ENCODE measurements at places on chromosomes 1 and 21.

DNA sequence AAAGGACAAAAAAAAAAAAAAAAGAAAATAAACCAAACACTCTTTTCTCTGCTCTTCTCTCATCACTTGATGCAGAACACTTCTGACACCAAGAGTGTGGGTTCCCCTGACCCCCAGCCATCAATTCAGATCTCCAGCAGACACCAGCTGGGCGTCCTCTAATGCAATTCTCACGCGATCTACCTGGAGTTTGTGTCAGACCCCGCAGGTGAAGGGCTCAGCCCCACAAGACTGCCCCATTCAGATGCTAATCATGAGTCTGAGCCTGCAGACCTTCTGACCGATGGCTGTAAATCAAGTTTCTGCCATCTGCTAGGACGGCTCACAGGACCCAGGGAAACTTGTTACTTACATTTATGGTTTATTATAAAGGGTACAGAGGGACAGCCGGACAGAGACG, 133.6 kb upstream of the C1orf174 start:
- DNase-seq: no peak

DNA sequence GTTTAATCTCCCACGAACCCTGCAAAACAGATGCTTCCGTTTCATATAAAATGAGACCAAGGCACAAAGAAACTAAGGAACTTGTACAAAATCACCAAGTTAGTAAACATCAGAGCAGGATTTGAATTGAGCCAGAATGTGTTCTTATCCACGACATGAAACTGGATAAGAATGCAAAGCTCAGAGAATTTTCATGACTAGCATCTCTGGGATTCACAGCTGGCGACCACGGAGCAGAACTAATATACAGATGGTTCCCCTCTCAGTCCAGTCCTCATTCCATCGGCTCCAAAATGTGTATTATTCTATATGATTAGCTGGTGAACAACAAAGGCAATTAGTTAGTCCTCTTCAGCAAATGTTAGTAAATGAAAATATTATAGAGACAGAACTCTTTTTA, 72.3 kb upstream of the ERG start:
- DNase-seq: no peak

GRCh38 chr1:198747127-198747526, 108.3 kb downstream of the PTPRC start:
- no peak for DNase-seq

DNA sequence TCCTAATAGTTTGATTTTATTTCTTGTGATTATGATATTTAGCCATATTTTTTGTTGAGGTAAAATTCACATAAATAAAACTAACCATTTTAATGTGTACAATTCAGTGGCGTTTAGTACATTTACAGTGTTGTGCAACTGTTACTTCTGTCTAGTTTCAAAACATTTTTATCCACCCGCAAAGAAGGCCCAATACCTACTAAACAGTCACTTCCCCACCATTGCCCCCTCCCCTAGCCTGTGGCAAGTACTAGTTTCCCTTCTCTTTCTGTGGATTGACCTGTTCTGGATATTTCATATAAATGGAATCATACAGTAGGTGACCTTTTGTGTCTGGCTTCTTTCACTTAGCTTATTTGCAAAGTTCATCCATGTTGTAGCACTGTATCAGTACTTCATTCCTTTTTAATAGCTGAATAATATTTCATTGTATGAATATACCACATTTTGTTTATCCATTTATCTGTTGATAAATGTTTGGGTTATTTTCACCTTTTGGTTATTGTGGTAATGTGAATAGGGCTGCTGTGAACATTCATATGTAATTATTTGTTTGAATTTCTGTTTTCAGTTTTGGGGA, 4.1 kb downstream of the FLVCR1 start:
- DNase-seq: no peak

GRCh38 chr1:201381130-201381529, 3.6 kb upstream of the TNNT2 start:
- DNase-seq: no peak

GRCh38 chr1:71492298-71493041, 411.6 kb upstream of the ZRANB2 start:
- DNase-seq: no peak

DNA sequence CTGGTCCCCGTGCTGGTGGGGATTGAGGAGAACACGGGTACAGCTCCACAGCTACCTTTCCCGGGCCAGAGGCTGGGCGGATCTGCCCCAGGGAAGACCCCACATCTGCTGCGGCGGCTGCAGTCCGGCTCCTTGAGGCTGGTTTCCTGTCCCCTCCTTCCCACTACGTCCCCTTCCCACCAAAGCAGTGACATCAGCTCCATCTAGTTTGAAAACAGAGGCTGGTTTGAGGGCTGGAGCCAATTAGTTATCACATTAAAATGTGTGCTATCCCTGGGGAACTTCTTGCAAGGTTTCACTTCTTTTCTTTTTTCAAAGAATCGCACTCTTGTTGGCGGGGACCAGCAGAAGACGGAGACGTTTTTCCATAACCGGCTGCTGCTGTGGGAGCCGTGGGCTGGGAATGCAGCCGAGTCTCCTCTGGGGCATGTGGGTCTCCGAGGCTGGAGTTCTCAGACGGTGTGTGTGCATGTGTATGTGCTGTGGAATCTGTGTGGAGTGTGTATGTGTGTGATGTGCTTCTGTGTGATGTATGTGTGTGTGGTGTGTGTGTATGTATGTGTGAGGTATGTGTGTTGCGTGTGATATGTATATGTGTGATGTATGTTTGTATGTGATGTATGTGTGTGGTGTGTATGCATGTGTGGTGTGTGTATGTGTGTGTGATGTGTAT, 8.9 kb upstream of the PCBP3 start:
- no peak for DNase-seq

DNA sequence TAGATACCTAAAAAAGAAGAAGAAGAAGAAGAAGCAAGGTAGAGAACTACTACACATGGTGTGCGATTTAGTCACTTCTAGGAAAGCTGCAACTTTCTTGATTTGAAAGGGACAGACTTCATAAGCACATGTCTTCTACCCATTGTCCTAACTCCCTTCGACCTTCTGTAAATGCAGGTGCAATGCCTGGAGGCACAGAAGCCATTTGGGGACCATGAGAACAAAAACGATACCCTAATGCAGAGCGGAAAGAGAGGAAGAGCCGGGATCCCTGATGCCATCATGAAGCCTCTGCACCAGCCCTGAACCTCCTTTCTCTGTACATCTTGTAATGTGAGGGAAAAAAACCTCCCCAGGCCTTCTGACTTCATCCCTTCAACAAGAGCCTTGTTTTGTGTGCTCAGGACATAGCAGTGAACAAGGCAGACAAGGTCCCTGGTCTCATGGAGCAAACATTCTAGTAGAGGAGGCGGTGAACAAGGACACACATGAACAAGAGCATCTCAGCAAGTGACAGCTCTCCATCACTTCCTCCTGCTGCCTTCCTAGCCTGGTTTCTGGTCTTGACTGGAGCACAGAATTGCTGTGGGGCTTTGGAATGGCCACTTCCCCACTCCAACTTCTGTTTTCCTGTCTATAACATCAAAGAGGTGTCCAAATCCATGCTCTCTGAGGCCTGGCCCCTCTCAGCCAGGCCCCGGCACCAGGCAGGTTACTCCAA, 5.5 kb upstream of the LAPTM5 start:
- DNase-seq: no peak

DNA sequence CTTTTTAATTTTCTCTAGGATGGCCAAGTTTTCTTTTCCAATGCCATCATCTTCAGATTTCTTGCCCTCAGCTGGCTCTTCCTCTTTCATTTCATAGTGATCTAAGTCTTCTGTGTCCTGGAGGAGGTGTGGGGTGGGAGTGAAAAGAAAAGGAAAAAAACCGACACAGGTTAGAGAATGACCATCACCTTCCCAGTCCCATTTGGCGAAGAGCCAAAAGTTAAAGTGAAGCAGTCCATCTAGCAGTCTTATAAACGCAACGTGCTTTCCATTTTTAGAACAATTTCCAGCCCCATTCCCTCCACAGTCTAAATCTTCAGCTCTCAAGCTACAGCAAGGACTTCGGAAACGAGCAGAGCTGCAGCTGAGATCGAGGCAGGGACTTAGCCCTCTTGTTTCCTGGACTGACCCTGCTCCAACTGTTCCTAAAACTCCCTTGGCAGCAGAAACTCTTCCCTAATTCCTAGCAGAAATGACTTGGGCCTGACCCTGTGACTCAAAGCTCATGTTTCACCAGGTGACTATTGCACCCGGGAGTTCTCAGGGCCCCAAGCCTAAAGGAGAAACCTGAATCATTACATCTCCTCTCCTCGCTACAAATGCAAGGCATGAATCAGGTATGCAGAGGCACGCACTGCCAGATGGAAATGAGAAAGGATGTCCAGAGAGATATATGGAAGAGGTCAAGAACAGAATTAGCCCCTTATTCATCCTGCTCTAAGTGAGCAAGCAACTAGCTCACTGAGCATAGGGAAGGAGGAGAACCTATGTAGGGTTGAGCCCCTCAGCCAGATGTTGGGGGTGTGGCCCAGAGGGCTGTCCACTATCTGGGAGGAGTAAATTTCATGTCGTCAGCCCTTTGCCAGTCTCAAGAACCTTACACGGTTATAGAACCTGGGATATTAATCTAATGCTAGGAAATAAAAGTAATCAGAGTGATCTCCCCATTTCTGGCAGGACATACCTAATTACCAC, 5.1 kb downstream of the UBE2Q1 start:
- no peak for DNase-seq

- no peak for DNase-seq
These were observed 10.3 kb downstream of the PRRX1 start for GRCh38 chr1:170674239-170674638.

DNA sequence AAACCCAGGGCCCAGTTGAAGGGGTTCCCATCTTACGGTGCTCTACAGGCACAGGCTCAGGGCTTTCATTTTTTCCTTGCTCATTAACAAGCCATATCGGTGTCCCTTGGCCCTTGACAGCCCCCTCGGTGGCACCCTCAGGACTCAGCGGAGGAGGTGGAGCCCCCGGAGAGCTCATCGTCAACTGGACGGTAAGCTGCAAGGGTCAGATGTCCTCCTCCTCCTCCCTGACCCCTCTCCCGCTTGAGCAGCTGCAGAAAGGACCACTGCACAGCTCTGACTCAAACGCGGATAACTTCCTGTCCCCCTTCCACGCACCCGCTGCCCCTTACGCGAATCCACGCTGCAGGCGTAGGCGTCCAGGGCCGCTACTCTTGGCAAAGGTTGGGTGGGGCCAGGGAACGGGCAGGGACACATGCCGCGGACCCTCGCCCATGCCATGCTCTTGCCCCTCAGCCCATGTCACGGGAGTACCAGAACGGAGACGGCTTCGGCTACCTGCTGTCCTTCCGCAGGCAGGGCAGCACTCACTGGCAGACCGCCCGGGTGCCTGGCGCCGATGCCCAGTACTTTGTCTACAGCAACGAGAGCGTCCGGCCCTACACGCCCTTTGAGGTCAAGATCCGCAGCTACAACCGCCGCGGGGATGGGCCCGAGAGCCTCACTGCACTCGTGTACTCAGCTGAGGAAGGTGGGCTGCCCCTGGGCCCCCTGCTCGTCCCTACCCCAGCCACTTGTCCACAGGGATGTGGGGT, 14.7 kb downstream of the TMEM81 start:
- no peak for DNase-seq

GRCh38 chr1:197981561-197981960, 64.4 kb downstream of the LHX9 start:
- DNase-seq: no peak

DNA sequence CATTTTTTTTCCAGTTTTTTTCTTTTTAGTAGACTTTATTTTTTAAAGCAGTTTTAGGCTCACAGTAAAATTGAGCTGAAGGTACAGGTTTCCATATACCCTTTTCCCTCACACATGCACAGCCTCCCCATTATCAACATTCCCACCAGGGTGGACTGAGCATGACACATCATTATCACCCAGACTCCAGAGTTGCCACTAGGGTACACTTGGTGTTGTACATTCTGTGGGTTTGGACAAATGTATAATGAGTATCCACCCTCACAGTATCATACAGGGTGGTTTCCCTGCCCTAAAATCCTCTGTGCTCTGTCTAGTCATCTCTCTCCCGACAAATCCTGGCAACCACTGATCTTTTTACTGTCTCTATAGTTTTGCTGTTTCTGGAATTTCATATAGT, 3.0 kb upstream of the AIM2 start:
- DNase-seq: no peak

- DNase-seq: no peak
These were observed 33.9 kb upstream of the TSNAX start for GRCh38 chr1:231494439-231495110.

- DNase-seq: no peak
These were observed 2.8 kb upstream of the CD1D start for GRCh38 chr1:158177700-158178450.

DNA sequence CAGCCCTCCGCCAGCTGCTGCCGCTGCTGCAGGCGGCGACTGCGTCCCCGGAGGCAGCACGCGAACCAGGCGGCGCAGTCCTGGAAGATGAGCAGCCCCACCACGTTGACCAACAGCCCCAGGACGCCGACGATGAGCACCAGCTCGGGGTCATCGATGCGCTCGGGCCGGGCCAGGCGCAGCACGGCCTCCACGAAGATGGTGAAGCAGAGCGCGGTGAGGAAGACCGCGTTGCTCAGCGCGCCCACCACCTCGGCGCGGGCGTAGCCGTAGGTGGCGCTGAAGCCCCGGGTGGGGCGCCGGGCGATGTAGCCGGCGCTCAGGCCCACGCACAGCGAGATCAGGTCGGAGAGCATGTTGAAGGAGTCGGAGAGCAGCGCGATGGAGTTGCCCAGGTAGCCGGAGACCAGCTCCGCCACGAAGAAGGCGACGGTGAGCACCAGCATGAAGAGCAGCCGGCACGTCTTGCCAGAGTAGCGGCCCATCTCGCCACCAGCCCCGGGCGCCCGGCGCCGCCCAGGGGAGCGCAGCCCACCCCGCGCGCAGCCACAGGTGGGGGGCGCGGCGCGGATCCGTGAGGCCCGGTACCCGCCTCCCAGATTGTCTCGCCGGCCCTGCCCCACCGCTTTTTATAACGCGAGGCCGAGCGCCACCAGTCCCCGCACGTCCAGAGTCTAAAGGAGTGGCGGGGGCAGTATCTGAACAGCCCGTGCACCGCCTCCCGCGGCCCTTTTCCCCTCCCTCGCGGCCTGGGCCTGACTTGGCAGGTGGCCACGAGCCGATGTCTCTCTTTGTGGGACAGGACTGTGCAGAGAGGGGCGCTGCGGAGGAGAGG, at the start of gene SLC30A10:
Gene SLC30A10 (minus strand): TSS at position 602 of the 835 bp plus-strand sequence. CDS start 117 bp downstream, at position 485.
- peak; percentile 4 for DNase-seq

GRCh38 chr1:163074716-163075284, 5.6 kb downstream of the RGS4 start:
- no peak for DNase-seq

DNA sequence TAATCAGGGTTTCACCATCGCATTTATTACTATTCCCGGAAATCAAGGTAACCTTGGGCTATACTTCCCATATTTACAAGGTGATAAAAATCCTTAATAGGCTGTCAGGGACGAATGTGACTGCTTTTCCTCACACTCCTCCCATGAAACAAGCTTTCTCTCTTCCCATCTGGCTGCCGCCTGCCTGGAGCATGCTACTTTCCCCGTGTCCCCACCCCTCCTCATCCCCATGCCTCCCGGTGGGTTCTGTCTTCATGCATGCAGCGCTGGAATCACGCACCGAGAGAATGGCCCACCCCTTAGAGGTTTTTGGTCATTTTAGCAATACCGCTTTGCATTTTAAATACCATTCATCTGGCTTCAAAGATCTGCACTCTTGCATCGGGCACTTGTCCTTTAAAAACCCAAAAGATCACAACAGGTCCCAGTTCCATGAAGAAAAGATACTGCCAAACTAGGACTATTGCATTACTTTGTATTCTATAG, 339.1 kb downstream of the NTNG1 start:
- DNase-seq: no peak

- no peak for DNase-seq
These were observed 46.3 kb downstream of the TESK2 start for GRCh38 chr1:45444609-45445131.

GRCh38 chr21:17435565-17436543, 77.0 kb upstream of the CXADR start:
- no peak for DNase-seq

GRCh38 chr21:33414926-33415325, 11.7 kb downstream of the IFNGR2 start:
- DNase-seq: no peak

Measured in stimulated activated CD4-positive, alpha-beta T cell treated with anti-CD3 and anti-CD28 coated beads, Interleukin-4, amount 100 ng/mL, for 4 hours (primary cell).